HuH-7.5 (cell line): ENCODE measurements at places on chromosomes 7 and 10.

GRCh38 chr7:38463277-38464225 is 167.6 kb downstream of the AMPH start:
- DNase-seq, result no peak

GRCh38 chr10:121069061-121069850 is 218.1 kb downstream of the WDR11 start:
- no peak for DNase-seq

- DNase-seq, result no peak
These were observed 143.1 kb downstream of the ELAPOR2 start for GRCh38 chr7:86916277-86916825.

DNA sequence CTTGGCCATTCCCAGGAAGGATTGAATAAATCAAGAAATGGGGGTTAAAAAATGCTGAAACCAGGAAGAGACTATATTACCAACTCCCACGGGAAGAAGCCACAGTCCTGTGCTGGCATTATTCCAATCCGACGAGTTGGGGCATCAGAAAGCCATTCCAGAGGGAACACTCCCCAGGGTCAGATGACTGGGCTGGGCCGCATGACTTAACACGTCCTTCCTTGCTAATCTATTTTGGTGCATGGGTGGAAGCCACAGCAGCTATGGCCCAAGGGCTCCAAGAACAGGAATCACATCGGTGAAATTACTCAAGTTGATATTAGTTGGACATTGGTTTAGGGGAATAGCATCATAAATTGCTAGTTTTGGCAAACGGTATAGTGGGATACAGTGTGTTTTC is 592.9 kb upstream of the NRP1 start:
- no peak for DNase-seq

DNA sequence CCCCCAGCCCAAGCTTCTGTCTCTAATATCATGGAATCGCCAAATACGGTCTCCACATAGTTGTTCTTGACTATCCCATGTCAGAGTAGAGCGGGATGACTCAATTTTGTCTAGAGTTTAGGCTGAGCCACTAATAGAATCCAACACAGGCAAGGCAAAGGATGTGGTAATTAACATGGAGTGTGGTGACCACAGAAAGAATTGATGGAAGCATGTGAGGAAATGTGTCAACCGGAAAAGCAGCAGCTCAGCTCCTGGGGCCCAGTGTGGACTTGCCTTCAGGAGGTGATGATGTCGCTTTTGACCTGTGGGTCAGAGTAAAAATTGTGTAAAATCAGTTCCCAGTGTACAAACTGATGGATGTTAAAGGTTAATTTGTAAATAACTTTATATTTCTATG is 139.3 kb upstream of the KLF6 start:
- DNase-seq, result no peak

DNA sequence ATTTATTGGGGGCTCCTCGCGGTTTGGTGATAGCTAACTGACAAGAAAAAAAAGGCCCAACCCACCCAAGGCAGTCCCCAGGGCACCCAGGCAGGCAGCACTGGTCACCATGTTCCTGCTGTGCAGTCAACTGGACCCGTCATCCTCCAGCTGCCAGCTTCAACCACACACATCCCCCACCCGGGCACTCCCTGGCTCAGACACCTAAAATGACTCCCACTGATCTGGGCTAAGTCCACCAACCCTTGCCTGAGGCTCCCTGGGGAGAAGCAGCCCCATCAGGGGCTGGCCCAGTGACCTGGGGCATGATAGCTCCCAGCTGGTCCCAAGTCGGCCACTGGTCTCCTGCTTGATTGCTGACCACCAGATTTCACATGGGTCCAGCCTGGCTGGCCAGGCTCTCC is 161.8 kb downstream of the NRF1 start:
- no peak for DNase-seq

- no peak for DNase-seq
These were observed 1.1 kb downstream of the A1CF start for GRCh38 chr10:50884302-50884701.

DNA sequence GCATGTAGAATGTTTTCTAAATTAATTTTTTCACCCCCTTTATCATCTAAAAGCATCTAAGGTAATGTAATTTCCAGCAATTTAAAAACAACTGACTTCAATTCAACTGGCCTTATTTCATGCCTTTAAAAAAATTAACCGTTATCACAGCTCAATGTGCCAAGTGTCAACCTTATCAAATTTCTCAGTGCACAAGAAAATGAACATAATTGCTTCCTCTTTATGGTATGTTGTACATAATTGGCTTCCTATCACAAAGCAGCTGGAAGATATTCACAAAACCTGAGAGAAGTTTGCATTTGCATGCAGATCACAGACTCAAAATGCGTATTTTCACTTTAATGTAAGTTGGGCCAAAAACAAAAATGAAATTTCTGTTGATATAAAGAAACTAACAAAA is 966.4 kb downstream of the GRM8 start:
- DNase-seq, result no peak

- no peak for DNase-seq
These were observed 15.8 kb upstream of the CAMK1D start for GRCh38 chr10:12333380-12334185.
